ENCODE measurements at places on chromosomes 3 and 15. TPM values are rescaled to one million over a fixed set of nuclear protein-coding genes. Genes with fewer than 3 reads are reported as not detected.

NR2E3 gene
- polyA plus RNA-seq = not detected

TM4SF18 gene
- not detected for polyA plus RNA-seq

DNA sequence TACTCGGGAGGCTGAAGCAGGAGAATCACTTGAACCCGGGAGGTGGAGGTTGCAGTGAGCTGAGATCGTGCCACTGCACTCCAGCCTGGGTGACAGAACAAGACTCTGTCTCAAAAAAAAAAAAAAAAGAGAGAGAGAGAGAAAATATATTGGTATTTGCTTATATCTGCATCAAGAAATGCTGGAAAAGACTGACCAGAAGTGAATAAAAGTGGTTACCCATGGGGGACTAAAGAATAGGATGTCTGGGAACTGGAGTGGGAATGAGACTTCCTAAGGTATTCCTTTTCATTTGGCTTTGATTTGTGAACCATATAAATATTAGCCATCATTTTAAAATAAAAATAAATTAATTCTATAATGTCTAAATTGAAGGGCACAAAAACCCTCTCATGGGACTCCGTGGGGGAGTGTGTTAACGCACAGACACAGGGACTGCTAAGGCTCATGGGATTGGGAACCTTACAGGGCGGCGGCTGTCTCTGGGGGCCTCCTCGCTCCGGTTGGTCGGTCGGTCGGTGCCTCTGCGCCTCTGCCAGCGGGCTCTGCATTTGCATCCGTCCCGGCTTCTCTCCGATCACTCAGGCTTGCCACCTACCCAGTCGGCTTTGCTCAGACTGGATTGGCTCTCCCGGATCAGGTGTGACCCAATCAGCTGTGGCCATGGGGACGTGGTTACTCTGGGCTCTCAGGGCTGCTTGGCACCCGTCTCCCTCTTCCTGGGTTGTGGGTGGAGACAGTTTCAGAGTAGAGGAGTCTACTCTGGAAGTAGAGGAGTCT, 12.7 kb upstream of the TSPAN3 start:
- peak; percentile 59 for DNase-seq

DNA sequence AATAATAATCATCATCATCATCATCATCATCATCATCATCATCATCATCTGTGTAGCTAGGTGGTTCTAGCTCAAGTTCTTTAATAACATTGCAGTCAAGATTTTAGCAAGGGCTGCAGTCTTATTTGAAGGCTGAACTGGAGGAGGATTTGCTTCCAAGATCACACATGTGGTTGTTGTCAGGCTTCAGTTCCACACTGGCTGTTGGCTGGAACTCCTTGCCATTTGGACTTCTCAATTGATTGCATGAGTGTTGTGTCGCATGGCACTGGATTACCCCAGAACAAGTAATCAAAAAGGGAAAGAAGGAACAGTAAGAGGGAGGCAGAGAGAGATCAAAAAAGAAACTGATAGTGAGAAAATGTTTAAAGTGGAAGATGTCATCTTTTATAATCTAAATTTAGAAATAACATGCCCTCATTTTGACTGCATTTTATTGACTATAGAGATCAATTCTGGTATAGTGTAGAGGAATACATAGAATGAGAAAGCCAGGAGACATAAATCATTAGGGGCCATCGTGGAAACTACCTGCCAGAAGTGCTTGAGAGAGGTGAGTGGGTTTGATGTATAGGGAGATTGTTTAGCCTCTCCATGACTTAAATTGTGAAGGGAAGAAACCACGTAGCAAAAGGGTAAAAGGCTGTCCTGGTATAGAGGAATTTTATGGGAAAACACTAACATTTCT, 346.6 kb upstream of the RBMS3 start:
- no peak for DNase-seq

GRCh38 chr3:195616681-195617080, 32.9 kb upstream of the APOD start:
- DNase-seq = no peak
